Effector memory CD4-positive, alpha-beta T cell (primary cell): ENCODE measurements at places on chromosomes 11 and 22.
A peak's percentile ranks its signal among the peaks of the same experiment; 100 is the strongest.

GRCh38 chr11:129738242-129738641 lies 77.4 kb upstream of the TMEM45B start:
- H3K27ac ChIP-seq: no peak overlapping the region
- H3K27me3 ChIP-seq: no peaks in the 10 kb centered on the region
- no peaks in the 10 kb centered on the region for H3K36me3 ChIP-seq
- H3K4me3 ChIP-seq: no peak overlapping the region
- no peaks in the 10 kb centered on the region for H3K4me1 ChIP-seq

DNA sequence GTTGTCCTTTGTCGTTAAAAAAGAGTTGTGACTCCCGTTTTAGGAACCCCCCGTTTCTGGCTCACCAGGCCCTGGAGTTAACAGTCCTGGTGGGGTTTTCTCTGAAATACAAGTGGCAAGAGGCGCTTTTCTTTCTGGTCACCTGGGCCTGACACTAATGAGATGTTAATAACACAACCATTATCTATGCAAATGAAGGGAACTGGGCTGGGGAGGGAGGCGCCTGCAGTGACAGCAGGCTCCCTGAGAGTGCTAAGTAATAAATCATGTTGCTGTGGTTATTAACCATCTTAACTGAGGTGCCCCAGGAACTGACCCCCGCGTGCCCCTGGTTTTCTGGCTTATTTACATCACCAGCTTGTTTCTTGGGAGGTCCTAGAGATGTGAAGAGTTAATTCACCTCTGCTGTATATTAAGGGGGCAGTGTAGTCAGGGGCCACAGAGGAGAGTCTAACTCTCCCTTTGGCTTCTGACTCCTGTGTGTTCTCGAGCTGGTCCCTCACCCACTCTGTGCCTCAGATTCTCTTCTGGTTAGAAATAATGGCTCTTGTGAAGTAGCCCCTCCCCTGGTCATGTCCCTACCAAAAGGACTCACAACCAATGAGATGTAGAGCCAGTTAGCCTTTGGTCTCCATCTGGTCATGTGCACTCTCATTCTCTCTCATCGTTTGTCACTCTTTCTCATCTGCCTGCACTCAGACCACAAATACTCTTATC lies 276.6 kb upstream of the CADM1 start:
- H3K27ac ChIP-seq: no peak overlapping the region
- H3K27me3 ChIP-seq: no peaks in the 10 kb centered on the region
- no peaks in the 10 kb centered on the region for H3K4me1 ChIP-seq
- DNase-seq: no peak

DNA sequence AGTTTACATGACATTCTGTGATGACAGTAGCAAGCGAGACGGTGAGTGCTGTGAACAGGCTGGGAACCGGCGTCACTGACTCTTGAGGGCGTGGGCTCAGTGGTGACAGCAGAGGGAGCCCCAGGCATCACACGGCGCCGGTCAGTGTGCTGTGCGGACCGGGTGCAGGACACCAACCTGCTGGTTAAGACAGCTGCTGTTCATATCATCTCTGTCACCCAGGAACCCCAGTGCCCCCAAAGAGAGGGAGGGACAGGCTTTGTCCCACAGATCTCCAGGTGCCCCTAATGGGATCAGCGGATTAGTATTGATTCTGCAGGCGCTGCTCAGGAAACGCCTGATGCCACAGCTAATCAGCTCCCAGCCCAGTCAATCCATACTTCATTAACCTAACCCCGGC lies 18.4 kb downstream of the B3GAT1 start:
- no peaks in the 10 kb centered on the region for H3K36me3 ChIP-seq
- no peak for DNase-seq
- no peak overlapping the region for H3K4me3 ChIP-seq
- H3K4me1 ChIP-seq: no peaks in the 10 kb centered on the region

DNA sequence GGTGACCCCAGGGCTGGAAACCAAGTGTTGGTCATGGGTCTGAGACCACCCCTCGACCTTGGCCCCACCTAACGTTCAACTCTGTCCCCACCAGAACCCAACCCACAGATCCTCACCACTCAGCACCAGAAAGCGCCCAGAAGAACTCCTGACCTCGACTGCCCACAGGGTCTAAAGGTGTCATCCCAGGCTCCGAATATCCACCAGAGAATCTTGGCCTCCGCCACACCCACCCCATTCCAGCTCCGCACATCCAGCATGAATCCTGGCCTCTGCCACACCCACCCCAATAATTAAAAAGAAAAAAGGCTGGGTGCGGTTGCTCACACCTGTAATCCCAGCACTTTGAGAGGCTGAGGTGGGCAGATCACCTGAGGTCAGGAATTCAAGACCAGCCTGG lies 1.3 kb downstream of the CERK start:
- peaks cover 4% of the 10 kb centered on the region for H3K36me3 ChIP-seq
- H3K4me1 ChIP-seq: peaks cover 56% of the 10 kb centered on the region
- no peaks in the 10 kb centered on the region for H3K27me3 ChIP-seq
- H3K4me3 ChIP-seq: peak overlapping the region; percentile 93

DNA sequence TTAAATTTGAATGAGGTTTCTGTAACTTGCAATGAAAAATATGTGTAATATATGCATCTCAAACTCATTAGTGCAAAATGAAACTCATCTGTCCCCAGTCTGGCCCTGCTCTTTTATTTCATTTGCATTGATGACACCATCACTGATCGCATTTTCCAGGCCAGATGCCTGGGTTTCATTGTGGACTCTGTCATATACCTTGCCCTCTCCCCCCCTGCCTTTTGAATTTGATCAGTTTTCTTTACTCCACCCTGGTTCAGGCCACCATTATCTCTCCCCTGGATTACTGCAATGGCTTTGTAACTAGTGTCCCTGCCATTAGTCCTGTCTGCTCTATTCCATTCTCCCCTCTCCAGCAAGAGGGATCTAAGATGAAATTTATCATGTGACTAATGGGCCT lies 360.6 kb upstream of the C11orf87 start:
- H3K4me1 ChIP-seq: no peaks in the 10 kb centered on the region
- DNase-seq: no peak
- H3K4me3 ChIP-seq: no peak overlapping the region
- H3K36me3 ChIP-seq: no peaks in the 10 kb centered on the region

DNA sequence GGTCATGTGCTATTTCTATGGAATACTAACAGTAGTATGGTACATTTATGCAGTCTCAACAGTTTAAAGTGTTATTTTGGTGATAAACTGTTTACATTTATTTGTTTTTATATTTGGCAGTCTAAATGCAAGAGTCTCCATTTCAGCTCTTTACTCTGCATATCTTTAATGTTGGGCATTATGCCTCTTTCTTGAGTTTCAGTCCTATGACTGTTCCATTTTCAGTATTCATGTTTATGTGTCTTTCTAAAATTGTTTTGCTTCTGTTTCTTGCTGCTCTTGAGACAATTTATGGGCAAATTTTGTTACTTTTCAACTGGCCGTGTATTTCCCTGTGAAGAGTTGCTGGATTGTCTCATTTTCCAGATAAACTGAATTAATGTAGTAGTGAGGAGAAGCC lies 6.6 kb upstream of the RAB30 start:
- no peak overlapping the region for H3K27ac ChIP-seq
- no peaks in the 10 kb centered on the region for H3K36me3 ChIP-seq
- H3K4me3 ChIP-seq: no peak overlapping the region
- DNase-seq: no peak
- peaks cover 5% of the 10 kb centered on the region for H3K4me1 ChIP-seq
- no peaks in the 10 kb centered on the region for H3K27me3 ChIP-seq

DNA sequence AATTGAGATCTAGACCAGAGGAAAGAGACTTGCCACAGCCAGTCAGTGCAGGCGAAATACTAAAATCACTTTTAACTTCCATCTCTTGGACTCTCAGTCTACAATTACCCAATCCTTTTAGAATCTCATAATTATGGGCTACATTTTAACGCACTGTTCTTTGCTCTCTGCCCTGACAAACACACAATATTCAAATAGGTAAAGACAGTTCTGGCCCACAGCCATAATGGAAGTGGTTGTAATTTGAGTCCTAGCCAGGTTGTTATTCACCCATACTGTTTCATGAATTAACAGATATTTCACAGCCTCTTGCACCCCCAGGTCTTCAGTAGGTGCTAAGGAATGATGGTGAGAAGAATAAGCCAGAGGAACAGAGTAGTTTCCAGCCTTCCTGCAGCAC lies 830 bp downstream of the C11orf97 start:
- no peak overlapping the region for H3K4me3 ChIP-seq
- peaks cover 9% of the 10 kb centered on the region for H3K4me1 ChIP-seq
- no peaks in the 10 kb centered on the region for H3K27me3 ChIP-seq
- H3K36me3 ChIP-seq: no peaks in the 10 kb centered on the region
- DNase-seq: no peak

DNA sequence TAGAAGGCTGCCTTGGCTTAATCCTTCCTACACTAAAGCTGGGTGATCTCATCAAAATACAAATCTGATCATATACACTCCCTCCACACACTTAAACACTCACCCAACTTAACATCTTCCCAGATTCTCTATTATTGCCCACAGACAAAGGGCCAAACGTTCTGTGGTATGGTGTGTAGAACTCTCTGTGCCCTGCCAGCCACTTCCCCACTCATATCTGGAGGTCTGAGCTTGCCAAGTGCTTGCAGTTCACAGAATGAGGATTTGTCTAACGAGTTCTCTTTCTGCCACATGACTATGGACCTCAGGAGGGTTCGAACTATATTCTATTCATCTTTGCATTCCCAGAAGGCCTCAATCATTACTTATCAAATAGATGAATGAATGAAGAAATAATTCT lies 77.6 kb downstream of the MPPED2 start:
- H3K36me3 ChIP-seq: no peaks in the 10 kb centered on the region
- no peak for DNase-seq
- H3K4me1 ChIP-seq: no peaks in the 10 kb centered on the region
- no peak overlapping the region for H3K27ac ChIP-seq
- H3K4me3 ChIP-seq: no peak overlapping the region

- H3K4me1 ChIP-seq: no peaks in the 10 kb centered on the region
- no peak for DNase-seq
- no peak overlapping the region for H3K27ac ChIP-seq
- H3K27me3 ChIP-seq: no peaks in the 10 kb centered on the region
- no peak overlapping the region for H3K4me3 ChIP-seq
Measured at GRCh38 chr11:94671553-94672366, 96.4 kb upstream of the AMOTL1 start.

GRCh38 chr22:47391169-47392053 lies 629.0 kb downstream of the TBC1D22A start:
- H3K27me3 ChIP-seq: no peaks in the 10 kb centered on the region
- no peaks in the 10 kb centered on the region for H3K36me3 ChIP-seq
- no peak overlapping the region for H3K27ac ChIP-seq
- H3K4me3 ChIP-seq: no peak overlapping the region
